ENCODE measurements at places on chromosomes 1 and 21.
A peak's percentile ranks its signal among the peaks of the same experiment; 100 is the strongest.

- no peak for DNase-seq
These were observed 59.7 kb downstream of the ROR1 start for GRCh38 chr1:63833363-63834119.

DNA sequence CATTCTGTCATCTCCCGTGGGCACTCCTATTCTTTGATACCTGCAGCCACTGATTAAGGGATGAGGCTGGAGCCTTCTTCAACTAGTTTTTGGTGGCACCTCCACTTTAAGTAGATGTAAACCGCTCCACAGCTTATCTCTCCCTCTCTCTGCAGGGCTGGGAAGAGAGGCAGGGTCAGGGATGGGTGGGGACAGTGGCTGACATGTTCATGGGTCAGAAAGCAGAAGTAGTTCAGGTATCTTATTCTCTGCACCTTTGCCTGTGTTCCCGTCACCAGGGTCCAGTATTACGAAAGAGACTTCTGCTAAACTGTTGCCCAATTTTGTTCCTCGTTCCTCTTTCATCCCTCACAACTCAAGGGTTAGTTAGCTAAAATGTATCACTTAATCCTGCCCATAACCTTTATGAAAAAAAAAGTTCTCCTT is 51.7 kb upstream of the EDEM3 start:
- no peak for DNase-seq

DNA sequence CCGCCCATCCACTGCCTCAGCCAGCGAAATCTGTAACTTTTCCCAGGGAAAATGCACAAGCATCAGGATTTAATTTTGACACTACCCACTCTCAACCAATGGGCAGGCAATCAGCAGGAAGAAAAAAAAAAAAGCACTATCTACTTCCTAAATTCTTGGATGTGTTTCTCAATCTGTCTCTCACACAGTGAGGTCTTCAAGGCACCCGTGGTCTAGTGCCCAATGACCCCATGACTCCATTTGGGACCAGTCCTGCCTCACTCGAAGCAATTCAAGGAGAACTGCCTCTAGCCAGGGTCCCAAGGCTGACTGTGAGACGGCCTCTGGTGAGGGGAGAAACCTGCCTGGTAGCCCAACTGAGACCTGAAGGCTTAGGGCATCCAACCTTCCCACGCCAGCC is 35.9 kb downstream of the CSF1 start:
- no peak for DNase-seq

- DNase-seq = no peak
These were observed 530.5 kb downstream of the PTBP2 start for GRCh38 chr1:97252076-97252475.

DNA sequence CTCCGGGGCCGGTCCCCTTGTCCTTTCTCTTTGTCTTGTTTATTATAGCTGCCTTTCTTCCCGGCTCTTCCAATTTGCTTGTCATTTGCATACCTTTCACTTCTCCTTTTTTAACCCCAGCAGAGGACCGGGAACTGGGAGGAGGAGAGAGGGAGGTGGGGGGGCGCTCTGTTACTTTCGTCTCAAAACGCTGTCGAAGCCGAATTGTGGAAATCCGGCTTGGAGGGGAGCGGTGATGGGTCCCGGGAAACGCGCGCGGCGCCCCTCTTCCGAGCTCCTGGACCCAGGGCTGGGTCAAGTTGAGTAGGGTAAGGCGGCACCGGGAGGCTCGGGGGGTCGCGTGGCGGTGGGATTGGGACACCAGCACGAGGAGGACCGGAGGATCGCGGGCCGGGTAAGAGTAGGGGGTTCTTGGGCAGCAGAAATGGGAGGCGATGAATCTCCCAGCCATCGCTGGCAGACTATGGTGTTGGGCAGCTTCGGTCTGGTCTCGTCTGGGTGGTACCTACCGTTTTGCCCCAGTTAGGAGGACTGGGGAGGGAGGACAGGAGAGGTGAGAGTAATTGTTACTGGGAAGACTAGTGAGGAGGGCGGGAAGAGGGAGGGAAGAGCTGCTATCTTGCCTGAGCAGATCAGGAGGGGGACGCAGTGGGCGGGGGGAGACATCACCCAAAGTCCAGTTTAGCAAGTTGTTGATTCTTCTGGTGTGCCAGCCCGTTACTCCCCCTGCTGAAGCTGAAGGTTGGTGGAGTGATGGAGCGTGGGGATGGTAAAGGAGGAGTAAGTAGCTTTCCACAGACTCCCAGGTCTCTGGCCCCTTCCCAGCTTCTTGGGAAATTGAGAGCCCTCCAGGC is 1.5 kb downstream of the PROX1 start:
- DNase-seq = no peak

DNA sequence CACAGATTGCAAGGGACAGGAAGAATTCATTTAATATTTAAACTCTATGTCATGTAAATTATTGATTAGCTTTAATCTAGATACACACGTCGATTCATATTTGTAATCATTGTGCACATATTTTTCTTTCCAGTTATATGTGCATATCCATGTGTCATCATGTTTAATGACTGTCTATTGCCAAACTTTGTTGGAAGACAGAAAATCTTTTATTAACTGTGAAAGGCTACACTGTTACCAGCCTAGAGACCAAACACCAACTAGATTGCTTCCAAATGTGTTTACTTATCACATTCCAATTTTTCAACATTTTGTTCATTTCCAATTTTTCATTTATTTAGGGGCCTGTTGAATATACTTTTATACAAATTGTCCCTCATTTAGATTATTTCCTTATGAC is 43.2 kb upstream of the CACHD1 start:
- no peak for DNase-seq

DNA sequence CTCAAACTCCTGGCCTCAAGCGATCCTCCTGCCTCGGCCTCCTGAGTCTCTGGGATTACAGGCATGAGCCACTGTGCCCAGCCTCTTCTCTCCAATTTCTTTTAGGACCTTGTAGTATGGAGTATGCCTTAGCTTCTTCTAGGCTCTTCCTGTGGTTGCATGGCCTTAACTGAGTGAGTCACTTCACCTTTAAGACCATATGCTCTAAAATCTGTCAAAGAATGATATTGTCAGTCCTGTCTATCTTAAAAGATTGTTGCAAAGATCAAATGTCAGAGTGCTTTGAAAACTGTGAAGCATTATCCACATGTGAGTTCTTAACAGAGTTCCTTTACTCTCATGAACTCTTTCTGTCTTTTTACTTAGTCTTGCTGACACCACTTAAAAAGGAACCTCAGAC is 37.2 kb downstream of the ATP2B4 start:
- no peak for DNase-seq

DNA sequence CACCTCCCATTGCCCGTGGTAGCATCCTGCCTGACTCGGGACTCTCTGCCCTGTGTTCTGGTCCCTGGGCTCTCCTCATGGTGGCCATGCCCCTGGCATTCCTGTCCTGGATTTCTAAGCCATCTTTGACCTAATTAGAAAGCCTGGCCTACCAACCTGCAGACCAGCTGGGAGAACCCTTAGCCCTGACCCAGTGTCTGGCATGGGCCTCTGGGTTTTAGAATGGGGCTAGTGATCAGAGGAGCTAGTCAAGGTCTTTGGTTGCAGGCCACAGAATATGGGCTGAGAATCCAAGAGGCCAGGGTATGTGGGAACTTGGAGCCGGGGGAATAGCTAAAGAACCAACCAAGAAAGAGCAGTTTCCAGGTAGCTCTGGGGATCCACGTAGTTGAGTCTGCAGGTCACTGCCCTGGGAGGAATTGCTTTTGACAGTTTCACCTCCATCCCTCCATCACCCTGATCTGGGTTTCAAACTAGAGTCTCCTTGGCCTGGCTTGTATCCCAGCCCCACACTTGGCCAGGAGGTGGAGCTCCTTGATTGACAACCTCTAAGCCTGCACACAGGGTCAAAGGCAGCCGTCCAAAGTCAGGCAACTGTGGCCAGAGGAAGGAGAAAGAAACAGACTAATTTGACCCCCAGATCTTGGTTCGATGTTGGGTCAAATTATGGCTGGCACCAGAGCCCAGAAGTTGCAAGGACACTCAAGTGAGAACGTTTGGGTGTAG is 54.7 kb upstream of the ABCG1 start:
- no peak for DNase-seq

DNA sequence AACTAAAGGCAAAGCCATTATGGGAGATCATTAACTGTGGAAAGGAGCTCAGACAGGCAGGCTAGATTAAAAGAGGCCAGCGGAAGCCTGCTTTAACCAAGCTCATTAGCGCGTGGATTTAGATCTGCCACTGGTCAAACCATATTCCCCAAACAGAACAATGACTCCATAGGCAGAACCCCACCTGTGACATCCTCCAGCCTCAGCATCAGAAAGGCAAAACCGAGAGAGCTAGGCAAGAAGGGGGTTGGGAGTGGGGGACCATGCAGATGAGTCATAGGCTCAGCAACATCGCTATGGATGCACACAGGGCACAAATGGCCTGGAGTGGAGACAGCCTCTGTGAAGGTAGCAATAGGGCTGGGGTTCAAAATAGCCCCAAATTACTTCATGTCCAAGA is 20.6 kb downstream of the MKNK1 start:
- DNase-seq = no peak

DNA sequence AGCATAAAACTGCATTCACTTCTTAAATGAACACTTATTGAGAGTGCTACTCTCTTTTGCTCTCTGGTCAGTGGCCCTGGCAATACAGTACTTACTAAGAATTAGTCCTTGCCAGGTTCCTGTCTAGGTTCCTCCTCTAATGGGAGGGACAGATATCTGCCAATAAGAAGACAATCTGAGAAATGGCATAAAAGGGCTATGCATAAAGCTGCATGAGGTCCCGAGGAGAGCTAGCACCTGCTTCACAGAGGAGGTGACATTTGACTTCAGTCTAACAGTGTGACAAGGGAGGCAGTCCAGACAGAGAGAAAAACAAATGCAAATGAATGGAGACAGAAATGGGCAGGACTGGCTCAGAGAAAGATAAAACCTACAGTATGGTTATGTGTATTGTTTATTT is 357.1 kb upstream of the SGIP1 start:
- DNase-seq = no peak

- DNase-seq = peak; percentile 11
These were observed 84.8 kb downstream of the KCND3 start for GRCh38 chr1:111904478-111905218.

DNA sequence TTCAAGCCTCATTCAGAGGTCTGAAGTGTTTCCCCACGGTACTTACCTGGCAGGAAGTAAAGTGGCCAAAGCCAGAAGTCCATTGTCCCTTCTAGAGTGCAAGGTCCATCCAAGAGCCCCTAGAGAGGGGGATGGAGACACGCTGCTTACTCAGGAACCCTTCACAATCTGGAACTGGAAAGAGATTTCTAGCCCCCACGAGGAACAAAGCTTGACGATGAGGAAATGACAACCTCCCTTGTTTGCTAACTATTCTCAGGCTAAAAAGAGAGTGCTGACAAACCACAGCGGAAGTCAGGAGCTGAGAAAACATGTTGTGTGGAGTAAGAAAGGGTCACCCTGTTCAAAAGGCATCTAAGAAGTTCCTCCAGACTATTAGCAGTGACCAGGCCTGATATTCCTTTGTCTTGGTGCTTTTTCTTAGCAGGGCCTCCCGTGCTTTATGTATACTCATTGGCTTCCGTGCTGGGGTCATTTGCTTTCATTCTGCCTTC is at the start of gene FCMR:
FCMR (minus strand) TSS at position 170 of the 494 bp plus-strand sequence; CDS start at position 83, 87 bp downstream.
- DNase-seq = no peak

- DNase-seq = no peak
These were observed 14.9 kb upstream of the ZNF683 start for GRCh38 chr1:26387447-26387846.

DNA sequence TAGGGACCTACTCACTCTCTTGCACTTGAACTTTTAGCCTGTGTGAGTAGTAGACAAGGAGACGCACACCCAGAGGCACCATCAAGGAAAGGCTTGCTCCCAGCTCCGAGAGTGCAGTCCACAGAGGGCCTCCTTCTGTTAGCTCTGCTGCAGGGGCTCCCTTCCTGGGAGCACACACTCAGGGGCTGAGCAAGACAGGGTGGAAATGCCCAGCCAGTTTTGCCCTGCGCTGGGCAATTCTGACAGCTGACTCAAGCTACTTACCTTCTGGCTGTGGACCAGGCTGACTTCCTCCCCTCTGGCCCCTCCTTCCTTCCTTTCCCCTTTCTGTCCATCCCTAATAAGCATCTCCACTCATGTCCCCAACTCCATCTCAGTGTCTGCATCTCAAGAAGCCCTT is 449.1 kb downstream of the PTPRU start:
- DNase-seq = no peak

GRCh38 chr1:193545171-193545570 is 358.8 kb upstream of the B3GALT2 start:
- no peak for DNase-seq

DNA sequence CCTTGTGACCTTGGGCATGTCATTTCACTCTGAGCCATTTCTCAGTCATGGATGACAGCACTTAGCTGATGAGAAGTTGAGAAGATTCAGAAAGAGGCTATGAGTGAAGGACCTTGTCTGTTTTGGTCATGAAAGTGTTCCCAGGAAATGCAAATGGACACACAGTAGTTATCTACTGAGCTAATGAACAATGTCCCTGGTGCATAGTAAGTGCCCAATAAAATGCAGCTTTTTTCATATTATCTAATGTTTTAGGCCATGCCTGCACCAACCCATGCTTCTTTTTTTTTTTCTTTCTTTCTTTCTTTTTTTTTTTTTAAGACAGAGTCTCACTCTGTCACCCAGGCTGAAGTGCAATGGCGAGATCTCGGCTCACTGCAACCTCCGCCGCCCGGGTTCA is 44.4 kb upstream of the EPB41 start:
- DNase-seq = no peak

GRCh38 chr21:42187976-42188653 is 30.8 kb upstream of the ABCG1 start:
- DNase-seq = peak; percentile 50

- DNase-seq = no peak
These were observed 778.7 kb upstream of the PRMT6 start for GRCh38 chr1:106277786-106278185.

DNA sequence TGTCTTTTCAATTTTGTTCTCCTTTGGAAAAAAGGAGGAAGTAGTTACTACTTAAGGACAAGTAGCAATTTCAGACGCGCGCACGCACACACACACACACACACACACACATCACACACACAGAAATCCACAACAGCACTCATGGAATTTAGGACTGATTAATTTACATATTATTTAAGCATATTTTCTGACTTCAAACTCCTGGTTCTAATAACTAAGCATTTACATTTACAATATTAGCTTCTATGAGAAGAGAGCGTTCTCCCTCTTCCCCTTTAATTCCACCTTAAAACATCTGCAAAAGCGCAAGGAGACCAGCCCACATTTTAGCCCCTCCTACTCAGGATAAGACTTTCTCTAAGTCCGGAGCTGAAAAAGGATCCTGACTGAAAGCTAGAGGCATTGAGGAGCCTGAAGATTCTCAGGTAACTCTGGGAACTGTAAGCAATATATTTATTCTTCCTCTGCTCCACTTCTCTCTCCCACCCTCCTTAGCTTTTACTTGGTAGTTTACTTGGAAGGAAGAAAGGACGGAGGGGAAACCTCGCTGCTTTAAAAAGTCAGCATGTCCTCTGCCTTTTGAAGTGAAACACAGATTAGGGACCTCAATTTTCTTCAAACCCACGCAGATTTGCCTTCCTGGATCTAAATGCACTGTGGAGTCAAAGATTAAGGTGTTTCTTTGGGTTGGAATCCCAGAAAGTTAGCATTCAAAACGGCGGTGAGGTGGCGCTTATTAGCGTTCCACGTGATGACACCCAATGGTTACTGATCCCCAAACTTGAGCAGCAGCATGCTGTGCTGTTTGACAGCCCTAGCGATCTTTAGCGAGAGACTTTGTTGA is at the start of gene PLA2G4A:
PLA2G4A (plus strand) TSS at position 339 of the 844 bp plus-strand sequence. CDS start 25,406 bp downstream, outside the sequence.
- no peak for DNase-seq
